ENCODE measurements at places on chromosomes 13 and 19.

- DNase-seq, result no peak
- no peaks in the 10 kb centered on the region for H3K4me1 ChIP-seq
- H3K36me3 ChIP-seq, result no peaks in the 10 kb centered on the region
Measured at GRCh38 chr13:97810152-97810551, 143.3 kb upstream of the IPO5 start.

DNA sequence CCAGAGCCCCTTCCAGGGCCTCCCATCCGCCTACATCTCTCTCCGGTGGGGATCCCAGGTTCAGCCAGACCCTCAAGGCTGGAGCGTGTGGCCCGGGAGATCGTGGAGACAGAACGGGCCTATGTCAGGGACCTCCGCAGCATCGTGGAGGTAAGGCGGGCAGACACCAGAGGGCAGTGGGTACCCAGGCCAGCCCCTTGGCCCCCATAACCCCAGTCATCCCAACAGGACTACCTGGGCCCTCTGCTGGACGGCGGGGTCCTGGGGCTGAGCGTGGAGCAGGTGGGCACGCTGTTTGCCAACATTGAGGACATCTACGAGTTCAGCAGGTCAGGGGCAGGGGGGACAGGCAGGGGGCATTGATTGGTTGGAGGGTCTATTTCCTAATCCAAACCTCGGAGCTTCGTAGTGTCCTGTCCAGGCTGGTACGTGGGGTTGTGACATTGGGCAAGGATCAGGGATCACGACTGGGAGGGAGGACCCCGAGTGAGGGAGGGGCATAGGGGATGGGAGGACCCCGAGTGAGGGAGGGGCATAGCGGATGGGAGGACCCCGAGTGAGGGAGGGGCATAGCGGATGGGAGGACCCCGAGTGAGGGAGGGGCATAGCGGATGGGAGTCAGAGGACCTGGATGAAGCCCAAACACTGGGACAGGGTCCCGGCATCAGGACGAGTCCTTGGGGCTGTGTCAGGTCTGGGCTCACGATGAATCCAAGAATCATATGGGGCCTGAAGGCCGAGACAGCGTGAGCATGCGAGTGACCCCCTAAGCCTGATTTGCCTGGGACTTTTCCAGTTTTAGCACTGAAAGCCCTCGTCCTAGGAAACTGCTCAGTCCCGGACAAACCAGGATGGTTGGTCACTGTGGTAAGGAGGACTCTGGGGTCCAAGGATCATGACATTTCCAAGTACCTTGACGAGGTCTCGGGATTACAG lies 2.9 kb downstream of the PLEKHG2 start:
- peak overlapping the region; percentile 98 for H3K4me3 ChIP-seq
- H3K36me3 ChIP-seq, result peaks cover 7% of the 10 kb centered on the region
- DNase-seq, result no peak
- H3K27ac ChIP-seq, result no peak overlapping the region
- H3K4me1 ChIP-seq, result peaks cover 22% of the 10 kb centered on the region

- peaks cover 11% of the 10 kb centered on the region for H3K4me1 ChIP-seq
- peaks cover 6% of the 10 kb centered on the region for H3K27me3 ChIP-seq
- no peak overlapping the region for H3K4me3 ChIP-seq
- H3K27ac ChIP-seq, result no peak overlapping the region
- DNase-seq, result no peak
Measured at GRCh38 chr13:31733647-31734046, 5.7 kb upstream of the RXFP2 start.

DNA sequence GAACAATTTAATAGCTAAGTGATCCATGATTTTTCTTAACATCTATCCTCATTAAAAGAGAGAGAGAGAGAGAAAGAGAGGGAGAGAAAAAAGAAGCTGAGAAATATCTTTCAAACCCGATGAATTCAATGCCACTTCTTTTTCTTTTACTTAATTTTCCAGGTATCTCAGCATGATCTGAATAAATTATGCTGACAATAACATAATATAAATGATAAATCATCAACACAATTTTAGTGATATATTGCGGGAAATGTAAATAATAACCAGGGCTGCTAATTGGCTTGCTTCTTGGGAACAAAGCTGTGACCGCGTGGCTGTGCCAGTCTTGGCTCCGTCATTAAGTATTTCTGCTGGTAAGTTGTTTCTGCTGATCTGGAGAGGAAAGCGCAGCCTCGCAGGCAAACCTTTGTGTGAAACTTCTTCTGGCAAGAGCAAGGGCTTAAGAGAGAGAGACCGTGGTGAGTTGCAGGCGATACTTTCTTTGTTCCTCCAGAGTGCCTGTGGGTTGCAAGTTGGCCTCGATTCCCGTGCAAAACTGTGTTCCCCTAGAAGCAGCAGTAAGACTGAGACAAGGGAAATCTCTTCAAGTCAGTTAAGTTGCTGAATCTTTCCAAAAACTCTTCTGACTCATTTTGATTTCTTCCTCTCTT lies 489.1 kb upstream of the TSHZ3 start:
- H3K27ac ChIP-seq, result no peak overlapping the region
- H3K4me3 ChIP-seq, result no peak overlapping the region
- peaks cover 3% of the 10 kb centered on the region for H3K4me1 ChIP-seq
- peaks cover 16% of the 10 kb centered on the region for H3K27me3 ChIP-seq

DNA sequence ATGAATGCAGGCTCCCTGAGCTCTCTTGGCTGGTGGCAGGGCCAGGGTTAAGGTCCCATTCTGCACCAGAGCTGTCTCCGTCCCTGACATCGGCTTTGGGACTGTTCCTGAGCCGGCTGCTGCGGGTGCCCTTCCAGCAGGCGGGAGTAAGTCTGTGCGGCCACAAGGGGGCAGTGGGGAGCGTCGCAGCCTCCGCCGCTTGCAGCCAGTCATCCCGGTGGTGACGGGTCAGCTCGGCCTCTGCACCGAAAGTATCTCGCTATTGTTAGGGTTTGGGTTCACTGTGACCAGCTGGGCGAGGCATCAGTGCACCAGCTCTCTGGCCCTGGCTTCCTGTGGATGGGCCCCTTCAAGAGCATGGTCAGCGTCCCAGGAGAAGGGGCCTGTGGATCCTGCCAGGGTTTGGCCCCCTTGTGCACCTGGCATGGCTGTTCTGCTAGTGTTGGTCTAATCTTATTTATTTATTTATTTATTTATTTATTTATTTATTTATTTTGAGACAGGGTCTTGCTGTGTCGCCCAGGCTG lies 15.1 kb downstream of the NDUFB7 start:
- H3K4me1 ChIP-seq, result peaks cover 17% of the 10 kb centered on the region
- H3K27me3 ChIP-seq, result no peaks in the 10 kb centered on the region
- H3K36me3 ChIP-seq, result no peaks in the 10 kb centered on the region
- no peak for DNase-seq
- H3K4me3 ChIP-seq, result peak overlapping the region; percentile 45

DNA sequence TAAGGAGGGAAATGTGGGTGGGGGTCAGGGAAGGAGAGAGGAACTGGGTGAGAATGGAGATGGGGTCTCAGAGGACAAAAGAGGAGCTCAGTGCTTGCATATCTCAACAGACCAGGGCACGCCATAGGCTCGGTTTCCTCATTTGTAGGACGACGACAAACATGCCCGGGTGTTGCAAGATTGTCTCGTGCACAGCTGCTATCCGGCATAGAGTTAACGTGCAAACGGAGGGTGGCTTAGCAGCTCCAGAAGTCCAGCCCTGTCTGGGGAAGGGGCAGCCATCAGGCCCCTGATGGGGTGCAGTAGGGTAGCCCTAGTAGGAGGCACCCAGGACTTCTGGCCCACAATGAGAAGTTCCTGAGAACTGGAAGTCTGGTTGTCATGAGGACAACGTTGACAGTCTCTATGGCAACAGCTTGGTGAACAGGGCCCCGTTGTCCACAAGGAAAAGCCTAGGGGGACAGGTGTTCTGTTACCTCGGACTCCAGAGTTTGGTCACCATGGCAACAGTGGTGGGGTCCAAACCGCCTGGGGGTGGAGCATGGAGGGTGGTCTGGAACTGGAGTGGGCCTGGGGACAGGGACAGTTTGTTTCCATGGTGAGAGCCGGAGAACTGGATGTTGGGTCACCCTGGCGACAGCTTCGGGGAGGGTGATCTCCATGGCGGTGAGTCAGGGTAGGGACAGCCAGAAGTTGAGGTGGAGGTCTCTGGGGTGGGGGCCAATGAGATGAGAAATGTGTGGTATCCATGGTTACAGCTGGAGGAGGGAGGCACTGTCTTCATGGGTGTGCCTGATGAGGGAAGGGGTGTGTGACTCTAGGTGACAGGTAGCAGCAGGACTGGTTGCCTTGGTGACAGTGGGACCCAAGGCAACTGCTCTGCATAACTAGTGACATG lies 16.8 kb downstream of the TM6SF2 start:
- no peaks in the 10 kb centered on the region for H3K36me3 ChIP-seq
- H3K27ac ChIP-seq, result peak overlapping the region; percentile 58
- peaks cover 49% of the 10 kb centered on the region for H3K27me3 ChIP-seq

DNA sequence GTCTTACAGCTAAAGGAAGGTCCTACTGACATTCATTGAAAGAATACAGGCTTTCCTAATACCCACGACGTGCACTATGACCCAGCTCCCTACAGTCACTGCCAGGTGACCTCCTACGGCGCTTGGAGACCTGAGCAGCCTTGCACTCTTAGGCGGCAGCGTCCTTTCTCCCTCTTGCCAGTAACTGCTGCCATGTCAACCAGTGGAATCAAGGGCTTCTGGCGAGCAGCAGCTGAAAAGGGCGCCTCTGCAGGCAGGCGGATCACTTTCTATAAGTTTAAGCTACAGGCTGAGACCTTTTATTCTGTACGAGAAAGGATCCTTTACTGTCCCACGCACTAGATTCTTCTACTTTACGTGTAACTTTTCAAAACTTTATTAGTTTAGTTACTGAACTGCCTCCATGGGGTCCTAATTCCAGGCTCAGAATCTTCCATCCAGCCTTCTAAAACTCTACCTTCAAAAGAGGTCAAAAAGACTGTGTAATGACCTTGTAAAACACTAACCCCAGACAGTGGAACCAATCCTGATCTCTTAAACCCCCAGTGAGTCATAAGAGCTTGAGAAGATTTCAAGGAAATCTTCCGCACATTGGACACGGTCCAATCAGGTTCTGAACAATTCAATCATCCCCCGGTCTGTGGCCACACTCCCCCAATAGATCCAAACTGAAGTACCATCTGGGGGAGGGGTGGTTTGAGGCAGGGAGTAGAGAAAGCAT lies 1.9 kb downstream of the KCTD12 start:
- no peak for DNase-seq
- peaks cover 19% of the 10 kb centered on the region for H3K4me1 ChIP-seq
- peaks cover 38% of the 10 kb centered on the region for H3K27me3 ChIP-seq
- H3K36me3 ChIP-seq, result peaks cover 14% of the 10 kb centered on the region
- H3K4me3 ChIP-seq, result peak overlapping the region; percentile 95
- H3K27ac ChIP-seq, result peak overlapping the region; percentile 81

DNA sequence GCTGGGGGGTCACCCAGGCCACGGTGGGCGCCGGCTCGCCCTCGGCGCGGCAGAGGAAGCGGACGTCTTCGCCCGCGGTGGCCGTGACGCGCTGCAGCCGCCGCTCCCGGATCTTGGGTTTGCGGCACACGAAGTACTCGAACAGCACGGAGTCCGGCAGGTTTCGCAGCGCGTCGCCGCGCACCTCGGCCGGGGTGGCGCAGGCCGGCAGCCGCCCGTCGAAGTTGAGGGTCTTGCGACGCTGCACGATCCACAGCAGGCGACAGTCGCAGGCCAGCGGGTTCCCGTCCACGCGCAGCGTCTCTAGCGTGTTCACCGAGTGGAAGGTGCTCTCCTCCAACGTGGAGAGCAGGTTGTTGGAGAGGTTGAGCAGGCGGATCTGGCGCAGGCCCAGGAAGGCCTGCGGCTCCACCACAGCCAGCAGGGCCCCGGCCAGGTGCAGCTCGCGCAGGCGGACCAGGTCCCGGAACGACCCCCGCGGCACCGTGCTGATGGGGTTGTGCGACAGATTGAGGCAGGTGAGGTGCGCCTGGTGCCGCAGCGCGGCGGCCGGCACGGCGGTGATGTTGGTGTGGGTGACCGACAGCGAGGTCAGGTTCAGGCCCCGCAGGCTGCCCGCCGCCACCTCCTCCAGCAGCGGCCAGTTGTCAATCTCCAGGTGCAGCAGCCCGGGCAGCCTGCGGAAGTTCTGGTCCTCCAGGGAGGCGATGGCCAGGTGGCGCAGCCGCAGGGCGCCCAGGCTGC lies 8.6 kb upstream of the PEAK3 start:
- H3K27me3 ChIP-seq, result peaks cover 85% of the 10 kb centered on the region
- H3K4me1 ChIP-seq, result peaks cover 10% of the 10 kb centered on the region
- no peak overlapping the region for H3K27ac ChIP-seq
- no peaks in the 10 kb centered on the region for H3K36me3 ChIP-seq
- no peak for DNase-seq

DNA sequence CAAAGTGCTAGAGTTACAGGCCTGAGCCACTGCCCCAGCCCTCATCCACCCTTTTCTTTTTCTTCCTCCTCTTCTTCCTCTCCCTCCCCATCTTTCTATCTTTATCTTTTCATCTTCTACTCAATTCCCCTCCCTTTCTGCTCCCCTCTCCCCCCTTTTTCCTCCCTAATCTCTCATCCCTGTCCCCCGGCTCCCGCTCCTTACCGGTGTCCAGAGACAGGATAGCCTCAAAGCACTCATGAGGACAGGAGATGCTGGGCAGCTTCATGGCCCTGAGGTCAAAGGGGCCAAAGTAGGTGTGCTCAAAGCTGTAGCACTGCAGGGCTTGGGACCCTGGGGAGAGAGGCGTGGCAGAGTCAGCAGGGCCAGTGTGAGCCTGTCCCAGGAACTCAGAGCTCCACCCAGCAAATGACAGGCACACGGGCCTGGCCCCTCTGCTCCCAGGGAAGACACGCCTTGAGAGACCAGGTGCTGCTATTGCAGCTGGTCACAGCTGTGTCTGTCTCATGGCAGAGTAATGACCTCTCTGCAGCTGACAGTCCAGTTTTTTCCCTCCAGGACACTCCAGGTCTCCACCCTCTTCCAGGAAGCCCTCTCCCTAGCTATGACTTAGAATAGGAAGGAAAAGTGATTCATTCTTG lies 2.6 kb downstream of the LYPD5 start:
- no peaks in the 10 kb centered on the region for H3K36me3 ChIP-seq
- no peak for DNase-seq
- peak overlapping the region; percentile 84 for H3K4me3 ChIP-seq
- peaks cover 57% of the 10 kb centered on the region for H3K27me3 ChIP-seq

- no peak overlapping the region for H3K27ac ChIP-seq
- DNase-seq, result no peak
- peaks cover 15% of the 10 kb centered on the region for H3K27me3 ChIP-seq
- no peaks in the 10 kb centered on the region for H3K36me3 ChIP-seq
Measured at GRCh38 chr13:51837016-51837415, 8.0 kb downstream of the TMEM272 start.

DNA sequence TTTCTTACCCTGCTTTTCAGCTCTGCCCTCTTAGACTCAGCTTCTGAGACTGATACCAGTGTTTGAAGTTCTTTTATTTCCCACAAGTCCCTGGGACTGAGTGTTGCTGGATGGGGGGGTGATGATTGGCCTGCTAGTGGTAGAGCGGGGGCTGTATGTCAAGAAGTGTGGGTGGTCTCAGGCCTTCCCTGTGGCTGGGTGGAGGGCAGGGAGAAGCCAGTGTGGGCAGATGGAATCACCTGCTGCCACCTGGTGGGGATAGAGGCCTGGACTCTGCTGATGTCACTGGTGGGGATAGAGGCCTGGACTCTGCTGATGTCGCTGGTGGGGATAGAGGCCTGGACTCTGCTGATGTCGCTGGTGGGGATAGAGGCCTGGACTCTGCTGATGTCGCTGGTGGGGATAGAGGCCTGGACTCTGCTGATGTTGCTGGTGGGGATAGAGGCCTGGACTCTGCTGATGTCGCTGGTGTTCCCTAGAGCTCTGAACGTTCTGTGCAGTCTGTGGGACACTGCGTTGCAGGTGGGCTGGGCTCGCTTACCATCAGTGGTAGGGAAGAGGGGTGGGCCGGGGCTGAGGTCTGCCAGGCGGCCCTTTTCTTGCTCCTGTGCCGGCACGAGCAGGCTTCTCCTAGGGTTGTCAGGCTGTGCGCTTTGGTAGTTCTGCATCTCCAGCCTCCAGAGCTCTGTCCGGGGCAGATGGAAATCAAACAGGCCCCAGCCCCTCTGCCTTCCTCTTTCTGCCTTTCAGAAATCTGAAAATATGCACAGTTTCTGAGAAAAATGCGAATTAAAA lies 101.3 kb downstream of the ARHGEF7 start:
- H3K4me1 ChIP-seq, result peaks cover 58% of the 10 kb centered on the region
- no peak for DNase-seq
- peak overlapping the region; percentile 55 for H3K27ac ChIP-seq
- peaks cover 21% of the 10 kb centered on the region for H3K36me3 ChIP-seq

Measured in type B pancreatic cell (in vitro differentiated cells).